SK-MEL-5 (cell line): ENCODE measurements at places on chromosomes 5 and 9. TPM values are rescaled to one million over a fixed set of nuclear protein-coding genes. Genes with fewer than 3 reads are reported as not detected.

DNA sequence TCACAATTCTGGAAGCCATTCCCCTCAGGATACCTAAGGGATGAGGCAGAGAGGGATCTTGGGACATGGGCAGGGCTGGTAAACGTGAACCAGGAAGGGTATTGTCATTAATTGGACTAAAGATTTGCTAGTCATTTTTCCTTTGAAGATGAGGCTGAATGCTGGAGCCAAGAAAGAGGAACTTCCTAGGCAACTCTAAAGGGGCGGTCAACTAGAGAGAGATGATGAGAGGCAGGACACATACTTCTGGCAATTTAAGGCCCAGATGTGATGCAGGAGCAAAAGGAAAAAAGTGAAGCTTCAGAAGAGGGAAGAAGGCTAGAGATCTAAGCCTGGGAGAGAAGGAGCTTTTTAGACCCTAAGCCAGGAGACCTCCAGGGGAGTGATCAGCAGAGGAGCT lies 5.6 kb downstream of the GBA2 start:
- DNase-seq, result no peak

Gene CARTPT
- not detected in 2 replicates for total RNA-seq

DNA sequence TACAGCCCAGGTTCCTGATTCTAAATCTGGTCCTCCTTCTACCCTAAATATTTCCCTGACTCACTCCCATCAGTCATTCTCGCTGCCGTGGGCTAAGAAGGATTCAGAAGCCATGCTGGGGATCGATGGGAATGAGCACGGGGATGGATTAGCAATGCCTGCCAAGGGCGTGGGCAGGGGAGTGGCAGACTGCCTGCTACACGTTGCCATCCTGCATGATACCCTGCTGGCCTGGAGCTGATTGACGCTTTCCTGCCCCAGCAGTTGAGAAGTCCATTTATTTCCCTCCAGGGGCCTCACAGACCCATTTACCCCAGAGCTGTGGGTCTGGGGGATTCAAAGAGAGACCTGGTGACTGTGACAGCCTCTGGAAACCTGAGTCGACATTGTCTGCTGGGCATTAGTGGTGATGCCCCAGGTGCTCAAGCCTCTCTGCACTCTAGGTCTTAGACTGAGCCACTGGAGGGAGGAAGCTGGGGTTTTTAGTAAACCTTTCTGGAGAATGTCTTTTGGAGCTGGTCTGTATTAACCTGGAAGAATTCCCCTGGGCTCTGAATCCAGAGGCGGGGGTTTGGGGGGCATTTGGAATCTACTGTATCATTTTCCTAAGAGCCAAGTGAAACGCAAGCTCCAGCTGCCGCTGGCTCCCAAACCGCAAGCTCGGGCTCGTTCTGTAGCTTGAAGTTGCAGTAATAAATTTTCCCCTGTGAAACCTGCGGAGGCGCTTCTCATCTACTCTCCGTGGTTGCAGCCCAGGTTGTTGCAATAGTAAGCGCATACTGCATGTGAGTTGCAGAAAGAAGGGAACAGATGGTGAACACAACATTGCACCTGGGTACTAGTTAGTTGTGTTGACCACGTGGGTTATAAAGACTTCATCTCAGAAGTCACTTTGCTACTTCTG lies 76.3 kb upstream of the RAPGEF1 start:
- peak; percentile 28 for DNase-seq

Gene CREBRF
- total RNA-seq, result 24.6 and 25.6 TPM in 2 replicates

Gene MYORG
- total RNA-seq, result 0.43 and 0.66 TPM in 2 replicates

- DNase-seq, result no peak
Observed at GRCh38 chr9:8670751-8671150, 871.2 kb upstream of the DMAC1 start.

Gene TMEM215
- total RNA-seq, result not detected in 2 replicates

DNA sequence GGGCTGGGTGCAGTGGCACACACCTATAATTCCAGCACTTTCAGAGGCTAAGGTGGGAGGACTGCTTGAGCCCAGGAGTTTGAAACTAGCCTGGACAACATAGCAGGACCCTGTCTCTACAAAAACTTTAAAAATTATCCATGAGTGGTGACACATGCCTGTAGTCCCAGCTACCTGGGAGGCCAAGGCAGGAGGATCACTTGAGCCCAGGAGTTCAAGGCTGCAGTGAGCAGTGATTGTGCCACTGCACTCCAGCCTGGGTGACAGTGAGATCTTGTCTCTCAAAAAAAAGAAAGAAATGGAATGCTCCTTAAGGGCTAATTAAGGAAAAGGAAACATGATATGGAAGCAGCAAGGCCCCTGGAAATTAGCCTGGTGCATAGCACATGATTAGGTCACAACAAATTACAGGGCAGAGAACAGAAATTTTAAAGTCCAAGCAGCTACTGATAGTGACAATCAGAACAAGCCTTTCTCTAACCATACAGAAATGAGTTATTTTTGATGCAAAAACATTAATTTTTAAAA lies 19.5 kb downstream of the ANKH start:
- DNase-seq, result no peak

GRCh38 chr5:79236362-79236969 lies 535 bp downstream of the JMY start:
- peak; percentile 28 for DNase-seq

Gene COL15A1
- 0.77 and 0.88 TPM in 2 replicates for total RNA-seq

DNA sequence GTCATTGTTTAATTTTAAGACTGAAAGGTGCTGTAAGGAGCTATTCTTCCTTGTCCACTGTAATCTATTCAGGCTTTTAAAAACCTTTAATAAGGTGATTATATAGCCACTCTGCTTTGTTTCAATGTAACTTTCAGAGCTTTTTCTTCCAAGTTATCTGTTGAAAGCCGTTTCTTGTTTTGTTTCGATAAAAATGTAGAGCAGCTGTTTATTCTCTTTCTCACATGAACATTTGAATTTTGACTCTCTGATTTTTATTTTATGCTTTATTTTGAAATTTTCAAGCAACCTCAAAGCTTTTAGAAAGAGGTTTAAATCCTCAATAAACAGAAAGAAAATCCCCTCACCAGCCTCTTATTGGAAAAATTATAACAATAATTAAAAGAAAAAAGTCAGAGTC lies 47.2 kb downstream of the CPEB4 start:
- no peak for DNase-seq

- no peak for DNase-seq
Observed at GRCh38 chr5:77958642-77959330, 182.6 kb upstream of the TBCA start.

DNA sequence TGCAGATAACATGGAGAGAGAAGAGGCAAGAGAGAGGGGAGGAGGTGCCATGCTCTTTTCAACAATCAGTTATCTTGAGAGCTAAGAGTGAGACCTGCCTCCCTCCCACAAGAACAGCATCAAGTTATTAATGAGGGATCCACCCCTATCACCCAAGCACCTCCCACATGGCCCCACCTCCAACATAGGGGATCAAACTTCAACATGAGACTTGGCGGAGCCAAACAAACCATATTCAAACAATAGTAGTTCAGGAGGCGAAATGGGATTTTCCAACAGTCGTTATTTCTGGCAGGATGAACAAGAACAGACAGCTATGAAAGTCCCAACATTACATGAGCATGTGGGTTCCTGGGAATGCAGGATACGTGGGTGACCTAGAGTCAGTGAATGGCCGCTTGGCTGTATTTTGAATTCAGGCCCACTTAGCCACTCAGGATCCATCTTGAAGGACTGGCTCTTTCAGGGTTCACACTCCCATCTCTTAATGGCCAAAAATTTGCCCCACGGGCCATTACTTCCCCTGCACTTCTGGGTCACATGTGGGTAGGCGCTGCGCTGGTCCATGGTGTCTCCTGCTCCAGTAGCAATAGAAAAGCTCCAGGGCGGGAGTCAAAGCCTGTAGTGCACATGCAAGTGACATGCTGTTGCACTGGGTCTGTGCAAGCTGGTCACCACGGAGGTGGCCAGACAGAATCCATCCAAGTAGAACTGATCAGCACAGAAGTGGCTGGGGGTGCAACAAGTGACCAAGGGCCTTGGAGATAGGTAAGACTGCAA lies 7.1 kb upstream of the FAF2 start:
- no peak for DNase-seq

Gene EPB41L4B
- total RNA-seq, result 0.55 and 0.85 TPM in 2 replicates

- DNase-seq, result no peak
Observed at GRCh38 chr9:88801214-88801796, 190.0 kb upstream of the S1PR3 start.

GRCh38 chr5:74107899-74108298 lies 481.9 kb downstream of the ARHGEF28 start:
- DNase-seq, result no peak

DNA sequence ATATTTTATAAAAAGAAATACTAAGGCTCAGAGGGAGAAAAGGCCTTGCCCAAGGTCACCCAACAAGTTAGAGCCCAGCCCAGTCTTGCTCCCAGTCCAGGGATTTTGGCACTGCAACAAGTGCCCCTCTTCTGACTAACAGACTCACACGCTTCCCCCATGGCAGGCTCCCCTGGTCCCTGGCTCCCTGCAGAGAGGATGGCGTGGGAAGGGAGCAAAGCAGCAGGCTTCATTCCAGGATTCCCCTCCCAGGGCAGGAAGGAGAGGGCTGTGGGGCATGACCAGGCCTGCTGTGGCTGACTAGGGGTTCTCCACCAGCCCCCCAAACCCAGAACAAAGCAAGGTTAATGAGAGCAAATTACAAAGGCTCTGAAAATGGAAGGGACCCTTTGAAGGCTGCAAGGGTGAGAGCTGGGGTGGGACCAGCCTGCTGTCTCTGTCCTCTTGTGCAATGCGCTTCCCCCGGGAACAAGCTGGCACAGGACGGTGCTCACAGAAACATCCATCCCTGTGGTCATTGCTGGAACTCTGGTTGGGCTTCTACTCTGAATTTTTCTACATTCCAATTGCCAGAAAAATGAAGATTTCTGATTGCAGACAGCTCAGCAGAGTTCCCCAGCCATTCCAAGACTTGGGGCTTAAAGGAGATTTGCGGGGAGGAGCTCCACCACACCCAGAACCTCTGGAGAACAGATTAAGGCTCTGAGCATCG lies 37.1 kb upstream of the FAT2 start:
- no peak for DNase-seq

- DNase-seq, result no peak
Observed at GRCh38 chr9:101736717-101737116, 1.7 kb downstream of the GRIN3A start.

Gene GCNT4
- total RNA-seq, result 0.75 and 1.1 TPM in 2 replicates

Gene SPATA31D4
- not detected in 2 replicates for total RNA-seq

GRCh38 chr9:122468735-122469134 lies 9.0 kb downstream of the OR1J1 start:
- no peak for DNase-seq

GRCh38 chr5:169097374-169098326 lies 203.3 kb downstream of the SLIT3 start:
- DNase-seq, result no peak

GRCh38 chr9:79490657-79491248 lies 81.0 kb upstream of the TLE4 start:
- no peak for DNase-seq

DNA sequence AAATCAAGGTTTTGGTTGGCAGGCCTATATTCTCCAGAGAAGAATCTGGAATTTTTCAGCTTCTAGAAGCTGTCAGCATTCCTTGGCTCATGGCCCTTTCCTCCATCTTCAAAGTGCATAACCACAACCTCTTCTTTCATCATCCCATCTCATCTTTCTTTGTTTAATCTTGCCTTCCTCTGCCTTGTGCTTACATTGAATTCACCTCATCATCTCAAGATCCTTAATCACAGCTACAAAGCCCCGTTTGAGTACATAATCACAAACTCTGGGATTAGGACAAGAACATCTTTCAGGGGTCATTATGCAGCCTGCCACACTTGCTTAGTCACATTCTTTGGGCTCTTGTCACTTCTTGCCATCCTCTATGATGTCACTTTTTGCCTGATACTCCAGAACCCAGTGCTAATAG lies 130.3 kb downstream of the FOXD1 start:
- DNase-seq, result no peak

GRCh38 chr9:118316831-118317343 lies 612.7 kb downstream of the TLR4 start:
- no peak for DNase-seq

Gene TMEM232
- total RNA-seq, result 0.74 and 2.0 TPM in 2 replicates

GRCh38 chr5:56685503-56686217 lies 129.7 kb upstream of the MAP3K1 start:
- DNase-seq, result no peak

GRCh38 chr5:56279291-56279690 lies 46.2 kb upstream of the ANKRD55 start:
- no peak for DNase-seq

GRCh38 chr5:14744296-14745187 lies 80.0 kb downstream of the OTULIN start:
- DNase-seq, result no peak

DNA sequence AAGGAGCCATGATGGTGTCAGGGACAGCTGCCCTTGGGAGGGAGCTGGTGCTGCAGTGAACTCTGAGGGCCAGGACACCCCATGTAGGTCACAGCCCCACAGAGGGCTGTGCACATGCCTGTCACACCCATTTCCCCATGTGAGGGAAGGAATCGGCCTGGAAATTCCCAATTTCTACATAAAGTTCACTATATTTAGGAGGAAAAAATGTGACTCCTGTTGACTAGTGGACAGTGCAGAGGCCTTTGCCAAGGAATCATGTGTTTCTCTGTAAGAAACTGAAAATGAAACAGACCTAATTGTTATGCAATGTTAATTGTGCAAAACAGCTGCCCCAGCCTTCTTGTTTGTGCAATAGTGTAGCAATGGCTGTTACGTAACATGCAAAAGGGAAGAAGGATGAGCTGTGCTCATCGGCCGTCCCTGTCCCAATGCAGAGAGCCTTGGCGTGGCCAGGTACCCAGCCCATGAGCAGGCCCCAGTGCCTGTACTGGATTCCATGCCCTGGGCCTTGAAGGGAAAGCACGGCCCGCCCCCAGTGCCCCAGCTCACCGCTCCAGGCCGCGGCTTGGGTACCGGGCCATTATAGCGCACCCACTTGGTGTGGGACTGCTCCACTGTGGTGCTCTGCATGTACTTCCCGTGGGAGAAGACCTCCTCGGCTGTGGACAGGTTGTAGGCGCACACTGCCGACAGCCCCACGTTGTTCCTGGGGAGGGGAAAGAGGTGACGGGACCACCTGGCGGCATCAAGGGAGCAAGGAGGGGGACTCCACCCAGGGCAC lies 70.0 kb downstream of the SECISBP2 start:
- DNase-seq, result no peak
